ENCODE measurements at places on chromosomes 16 and 17.

GRCh38 chr17:59786213-59786535 lies 78.7 kb downstream of the VMP1 start:
- DNase-seq: no peak

GRCh38 chr16:14354561-14355351 lies 275.3 kb downstream of the PARN start:
- no peak for DNase-seq

DNA sequence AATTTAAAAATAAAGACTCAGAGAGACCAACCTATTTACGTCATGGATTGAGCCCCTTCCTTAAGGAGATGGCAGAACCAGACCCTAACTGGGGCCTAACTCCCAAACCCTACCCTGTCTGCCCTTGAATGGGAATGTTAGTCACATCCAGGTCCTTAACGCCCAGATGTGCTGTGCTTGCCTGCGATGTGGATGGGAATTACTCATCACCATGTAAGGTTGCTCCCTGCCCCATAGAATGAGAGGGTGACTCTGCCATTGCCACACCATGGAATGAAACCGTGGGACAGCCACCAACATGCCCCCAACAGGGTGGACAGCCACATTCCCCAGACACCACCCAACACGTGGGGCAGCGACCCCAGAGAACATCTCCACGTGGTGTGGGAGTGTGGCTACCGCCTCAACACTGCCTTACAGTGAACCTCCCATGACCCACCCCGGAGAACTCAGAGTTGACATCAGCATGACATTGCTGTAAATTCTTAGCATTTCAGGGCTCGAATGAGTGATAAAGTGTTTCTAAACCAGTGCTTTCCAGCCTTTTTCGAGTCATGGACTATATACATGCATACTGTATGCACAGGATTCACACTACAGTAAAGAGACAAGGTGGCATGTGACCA lies 31.8 kb downstream of the SCNN1B start:
- no peak for DNase-seq

DNA sequence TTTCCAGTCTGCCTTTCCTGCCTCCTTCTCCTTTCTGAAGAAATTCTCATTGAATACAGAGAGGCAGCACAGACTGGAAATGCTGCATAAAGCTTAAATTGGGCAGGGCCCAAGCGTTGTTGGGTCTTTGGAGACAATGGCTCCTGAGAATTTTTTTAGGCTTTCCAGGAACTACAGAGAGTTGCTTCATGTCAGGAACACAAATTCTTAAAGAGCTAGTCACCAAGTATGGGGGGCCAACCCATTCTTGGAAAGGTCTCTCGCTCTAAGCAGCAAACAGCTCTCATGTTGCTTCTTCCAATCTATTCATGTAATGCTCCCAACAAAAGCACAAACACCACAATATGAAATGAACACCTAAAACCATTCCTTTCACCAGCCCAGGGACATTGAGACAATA lies 6.9 kb downstream of the HNF1B start:
- DNase-seq: no peak

DNA sequence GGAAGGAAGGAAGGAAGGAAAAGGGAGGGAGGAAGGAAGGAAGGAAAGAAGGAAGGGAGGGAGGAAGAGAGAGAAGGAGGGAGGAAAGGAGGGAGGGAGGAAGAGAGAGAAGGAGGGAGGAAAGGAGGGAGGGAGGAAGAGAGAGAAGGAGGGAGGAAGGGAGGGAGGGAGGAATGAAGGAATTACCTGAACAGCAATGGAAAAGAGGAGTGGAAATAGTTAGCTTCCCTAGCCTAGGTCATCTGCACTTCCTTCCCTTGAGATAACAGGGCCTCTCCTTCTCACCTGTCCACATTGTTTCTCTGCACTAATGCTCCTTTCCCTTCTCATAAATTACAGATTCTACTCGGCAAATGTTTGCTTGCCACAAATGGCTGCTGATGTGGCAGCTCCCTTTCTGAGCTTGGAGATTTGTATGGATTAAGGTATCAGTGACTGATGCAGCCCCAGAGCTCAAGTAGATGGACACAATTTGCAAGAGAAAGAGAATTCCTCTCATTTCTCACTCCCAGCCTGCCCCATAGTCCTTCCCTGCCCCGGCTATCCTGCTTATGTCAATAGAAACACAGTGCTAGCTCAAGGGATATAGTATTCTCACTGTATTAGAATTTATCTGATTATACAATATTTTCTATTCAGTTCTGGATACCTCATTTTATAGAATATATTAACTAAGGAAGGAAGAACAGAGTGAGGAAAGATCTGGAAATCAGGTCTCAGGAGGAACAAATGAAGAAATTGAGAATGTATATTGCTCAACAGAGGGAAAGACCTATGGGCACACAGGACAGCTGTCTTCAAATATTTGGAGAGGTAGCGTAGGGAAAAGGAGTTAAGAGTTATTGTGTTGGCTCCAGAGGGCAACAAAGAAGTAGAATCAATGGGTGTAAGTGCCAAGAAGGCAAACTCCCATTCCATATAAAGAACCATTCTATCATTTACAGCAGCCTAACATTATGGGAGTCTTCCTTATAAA lies 14.6 kb downstream of the HOXB1 start:
- DNase-seq: no peak

DNA sequence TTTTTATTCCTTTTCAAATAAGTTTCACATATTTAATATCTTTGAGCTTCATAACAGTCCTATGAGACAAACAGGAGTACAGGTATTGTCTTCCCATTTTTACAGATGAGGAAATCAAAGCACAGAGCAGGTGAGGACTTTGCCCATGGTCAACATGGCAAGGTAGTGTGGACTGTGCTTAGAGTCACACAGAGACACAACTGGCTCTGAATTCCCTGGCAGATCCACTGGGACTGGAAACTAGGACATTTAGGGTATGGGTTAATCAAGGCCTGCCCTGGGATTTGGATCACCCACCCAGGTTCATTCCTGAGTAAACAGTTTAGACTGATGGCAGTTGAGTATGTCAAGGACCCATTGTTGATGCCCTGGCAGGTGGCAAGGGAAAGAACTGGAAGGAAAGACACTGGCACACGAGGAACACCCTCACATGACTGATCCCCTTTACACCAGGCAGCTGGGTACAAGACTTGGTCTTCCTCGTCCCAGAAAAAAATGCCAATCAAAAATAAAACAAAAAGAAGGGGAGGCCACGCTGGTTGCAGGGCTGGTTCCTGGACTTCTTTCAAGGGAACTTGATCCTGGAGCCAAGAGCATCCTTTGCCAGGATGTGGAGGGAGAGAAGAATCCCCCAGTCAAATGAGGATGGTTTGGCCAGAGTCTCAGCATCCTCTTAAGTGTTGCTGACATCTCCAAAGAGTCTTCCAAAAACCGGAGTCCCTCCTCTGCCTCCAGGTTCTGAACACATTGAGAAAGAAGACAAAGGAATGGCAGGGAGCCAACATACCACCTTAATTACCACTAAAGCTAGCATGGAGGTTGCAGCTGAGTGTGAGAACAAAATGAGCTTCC lies 34.9 kb downstream of the CHD9 start:
- DNase-seq: no peak

GRCh38 chr16:48128769-48129168 lies 27.0 kb downstream of the ABCC12 start:
- no peak for DNase-seq

- no peak for DNase-seq
These were observed 152.7 kb upstream of the CDH11 start for GRCh38 chr16:65274566-65274965.

GRCh38 chr16:57788951-57789350 lies 13.3 kb downstream of the KIFC3 start:
- DNase-seq: no peak

DNA sequence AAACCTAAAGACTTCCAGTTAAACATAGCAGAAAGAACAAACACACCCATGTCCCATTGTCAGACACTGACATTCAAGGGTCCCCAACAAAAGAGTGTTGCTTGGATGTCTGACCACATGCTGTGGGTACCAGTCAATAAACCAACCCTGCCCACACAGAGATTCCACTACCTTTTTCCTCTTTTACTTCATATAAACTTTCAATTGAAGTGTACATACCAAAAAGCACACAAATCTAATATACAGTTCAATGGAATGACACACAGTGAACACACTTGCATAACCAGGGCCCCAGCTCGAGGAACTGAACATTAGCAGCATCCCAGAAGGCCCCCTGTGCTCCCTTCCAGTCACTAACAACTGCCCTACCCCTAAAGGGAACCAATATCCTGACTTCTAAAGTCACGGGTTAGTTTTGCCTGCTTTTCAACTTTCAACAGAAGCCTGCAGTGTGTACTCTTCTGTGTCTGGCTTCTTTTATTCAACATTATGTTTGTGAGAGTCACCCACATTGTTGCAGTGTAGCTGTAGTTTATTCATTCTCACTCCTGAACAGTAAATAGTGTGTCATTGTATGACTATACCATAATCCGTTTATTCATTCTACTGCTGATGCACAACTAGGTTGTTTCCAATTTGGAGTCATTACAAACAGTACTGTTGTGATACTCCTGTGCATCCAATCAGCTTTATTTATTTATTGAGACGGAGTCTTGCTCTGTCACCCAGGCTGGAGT lies 18.0 kb downstream of the CFDP1 start:
- DNase-seq: no peak
